NCI-H2107 (cell line): ENCODE measurements at places on chromosomes 5 and 9.
A peak's percentile ranks its signal among the peaks of the same experiment; 100 is the strongest.

DNA sequence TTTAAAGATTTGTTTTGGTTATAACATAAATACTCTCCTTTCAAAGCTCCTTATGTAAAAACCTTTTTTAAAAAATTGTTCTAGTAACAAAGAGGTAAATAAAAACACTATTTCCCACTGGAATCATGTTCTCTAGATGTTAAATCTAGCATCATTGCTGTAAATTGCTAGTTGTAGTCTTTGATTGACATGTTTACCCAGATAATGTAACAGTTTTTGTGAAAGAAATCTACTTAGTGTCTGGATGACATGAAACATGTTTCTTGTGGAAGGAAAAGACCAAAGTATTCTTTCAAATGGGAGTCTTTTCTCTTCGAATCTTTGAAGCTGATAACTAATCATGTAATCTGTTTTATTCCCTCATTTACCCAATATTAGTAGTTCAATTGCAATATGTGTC lies 1565.9 kb upstream of the WWC1 start:
- no peak for DNase-seq

DNA sequence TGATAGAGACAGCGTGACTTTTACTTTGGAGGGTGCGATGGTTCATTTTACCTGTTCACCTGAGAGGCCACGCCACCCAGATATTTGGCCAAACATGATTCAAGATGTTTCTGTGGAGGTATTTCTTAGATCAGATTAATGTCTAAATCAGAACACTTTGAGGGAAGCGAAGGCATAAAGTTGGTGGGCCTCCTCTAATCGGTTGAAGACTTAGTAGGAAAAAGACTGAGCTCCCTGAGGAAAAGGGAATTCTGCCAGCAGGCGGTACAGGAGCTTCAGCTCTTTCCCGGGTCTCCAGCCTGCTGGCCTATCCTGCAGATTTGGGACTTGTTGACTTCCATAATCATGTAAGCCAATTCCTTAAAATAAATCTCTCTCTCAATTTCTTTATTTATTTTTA lies 7.0 kb upstream of the LAMC3 start:
- DNase-seq, result no peak

DNA sequence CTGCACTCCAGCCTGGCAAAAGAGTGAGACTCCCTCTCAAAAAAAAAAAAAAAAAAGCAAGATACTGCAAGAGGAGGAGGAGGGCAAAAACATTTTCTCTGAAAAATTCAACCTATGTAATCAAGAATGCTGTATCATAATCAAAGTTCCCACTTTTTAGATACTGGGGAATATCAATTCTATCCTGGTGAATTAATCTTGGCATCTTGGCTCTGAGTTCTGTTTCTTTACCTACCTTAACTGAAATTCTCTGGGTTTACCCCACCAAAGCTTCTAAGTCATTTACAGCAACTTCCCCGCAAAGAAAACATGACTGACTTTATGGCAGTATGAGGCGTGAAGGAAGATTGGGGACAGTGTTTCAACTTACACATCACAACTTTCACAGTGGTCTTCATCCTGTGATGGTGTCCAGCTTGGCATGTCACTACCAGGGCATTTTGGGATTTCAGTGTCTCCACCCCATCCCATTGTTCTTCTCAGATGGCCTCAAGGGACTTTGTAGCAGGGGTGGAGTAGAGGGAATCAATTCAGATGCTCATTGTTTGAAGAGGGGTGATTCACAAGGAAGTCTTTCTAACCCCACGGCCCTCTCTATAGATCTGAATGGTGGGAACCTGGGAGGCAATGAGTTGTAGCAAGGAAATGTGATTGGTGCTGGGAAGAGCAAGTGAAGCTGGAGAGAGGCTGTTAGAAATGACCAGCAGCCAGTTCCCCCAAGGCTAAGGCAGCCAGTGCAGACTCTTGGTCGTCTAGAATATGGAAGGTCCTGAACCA lies 130.5 kb downstream of the SCAMP1 start:
- DNase-seq, result no peak

GRCh38 chr5:150573216-150573615 lies 65.3 kb downstream of the NDST1 start:
- no peak for DNase-seq

DNA sequence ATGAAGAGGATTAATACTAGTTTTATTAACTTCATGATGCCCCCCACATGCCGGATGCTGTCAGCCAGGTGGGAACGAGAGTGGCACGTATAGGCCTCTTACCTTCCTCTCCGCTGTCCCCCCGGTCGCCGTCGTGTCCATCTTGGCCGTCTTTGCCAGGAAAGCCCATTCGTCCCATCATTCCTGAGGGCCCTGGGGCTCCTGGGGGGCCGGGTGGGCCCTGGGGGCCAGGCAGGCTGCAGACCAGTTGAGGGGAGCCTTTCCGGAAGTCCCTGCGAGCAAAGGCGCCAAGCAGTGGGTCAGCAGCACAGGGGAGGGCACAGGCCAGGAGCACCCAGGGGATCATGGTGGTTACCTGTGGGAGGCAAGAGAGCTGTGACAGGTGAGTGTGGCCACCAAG lies 15.8 kb downstream of the C1QTNF2 start:
- DNase-seq, result no peak

DNA sequence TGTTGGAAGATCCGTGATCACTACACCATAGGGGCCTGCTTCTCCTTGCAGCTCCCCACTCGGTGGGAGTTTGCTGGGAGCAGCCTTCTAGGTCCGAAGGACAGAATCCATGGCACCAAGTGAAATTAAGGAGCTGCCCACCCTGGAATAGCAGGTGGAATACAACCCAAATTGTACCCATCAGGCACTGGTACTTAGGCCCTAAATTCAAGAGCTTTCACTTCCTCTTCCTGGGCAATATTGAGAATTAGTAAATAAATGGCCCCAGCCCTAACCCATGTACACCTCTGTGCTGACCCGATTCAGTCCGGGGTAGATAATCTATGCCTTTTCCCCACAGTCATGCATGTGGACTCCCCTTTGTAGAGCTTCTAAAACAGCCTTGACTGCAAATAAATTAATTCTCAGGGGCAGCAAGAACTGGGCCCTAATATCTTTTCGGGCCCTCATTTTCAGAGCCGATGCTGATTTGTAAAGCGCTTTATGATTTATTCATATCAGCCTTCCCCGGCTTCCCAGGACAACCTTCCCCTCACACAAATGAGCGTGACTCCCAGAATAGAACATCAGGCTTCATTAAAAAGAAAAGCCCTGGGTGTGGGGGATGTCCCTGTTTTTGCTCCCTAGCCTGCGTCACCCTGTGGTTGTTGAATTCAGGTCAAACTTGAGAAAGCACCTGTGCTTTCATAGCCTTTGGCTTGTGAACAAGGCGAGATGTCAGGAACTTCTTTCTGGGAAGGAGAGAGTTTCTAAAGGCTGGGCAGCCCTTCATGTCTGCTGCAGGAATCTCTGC lies 126.1 kb upstream of the TBC1D2 start:
- no peak for DNase-seq

- DNase-seq, result no peak
These were observed 100.7 kb upstream of the TRPC7 start for GRCh38 chr5:136466041-136466415.

- no peak for DNase-seq
These were observed 144.8 kb downstream of the ST8SIA4 start for GRCh38 chr5:100758306-100758705.

- no peak for DNase-seq
These were observed 101.7 kb downstream of the SNCAIP start for GRCh38 chr5:122413722-122414121.

DNA sequence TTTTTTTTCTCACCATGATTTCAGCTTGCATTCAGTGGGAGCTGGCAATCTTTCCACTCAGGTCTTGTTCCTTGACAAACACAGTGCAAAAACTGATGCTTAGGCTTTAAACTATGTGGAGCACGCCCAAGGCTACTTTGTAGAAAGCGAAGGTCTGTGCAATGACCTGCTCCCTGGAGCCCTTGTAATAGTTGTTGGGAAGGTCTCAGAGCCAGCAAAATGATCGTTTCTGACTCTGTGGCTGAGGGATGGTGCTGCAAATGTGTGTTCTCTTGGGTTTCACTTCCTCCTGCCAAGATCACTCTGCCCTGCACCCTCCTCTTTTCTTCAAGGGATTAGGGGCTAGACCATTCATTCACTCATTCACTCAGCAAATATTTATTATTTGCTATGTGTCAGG lies 249.7 kb upstream of the MAP3K1 start:
- no peak for DNase-seq

GRCh38 chr5:90472783-90473395 lies 1.7 kb downstream of the MBLAC2 start:
- DNase-seq, result no peak

DNA sequence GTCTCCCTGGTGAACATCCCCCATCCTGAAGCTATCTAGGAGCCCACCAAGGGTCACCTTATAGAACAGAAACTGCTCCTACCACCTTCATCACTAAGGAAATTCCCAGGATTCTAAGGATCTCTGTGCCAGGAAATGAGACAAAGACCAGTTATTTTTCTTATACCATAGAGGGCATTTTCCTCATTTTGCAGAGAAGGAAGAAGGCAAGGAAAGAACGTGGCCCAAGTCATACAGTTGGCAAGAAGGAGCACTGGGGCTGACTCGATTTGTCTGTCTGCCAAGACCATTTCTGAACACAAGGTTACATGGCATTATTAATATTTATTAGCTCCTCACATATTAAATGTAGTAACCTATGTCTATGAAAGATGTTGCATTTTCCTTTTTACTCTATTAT lies 49.6 kb upstream of the TNFSF15 start:
- no peak for DNase-seq

- no peak for DNase-seq
These were observed 131.3 kb downstream of the FRMD3 start for GRCh38 chr9:83406921-83407320.

DNA sequence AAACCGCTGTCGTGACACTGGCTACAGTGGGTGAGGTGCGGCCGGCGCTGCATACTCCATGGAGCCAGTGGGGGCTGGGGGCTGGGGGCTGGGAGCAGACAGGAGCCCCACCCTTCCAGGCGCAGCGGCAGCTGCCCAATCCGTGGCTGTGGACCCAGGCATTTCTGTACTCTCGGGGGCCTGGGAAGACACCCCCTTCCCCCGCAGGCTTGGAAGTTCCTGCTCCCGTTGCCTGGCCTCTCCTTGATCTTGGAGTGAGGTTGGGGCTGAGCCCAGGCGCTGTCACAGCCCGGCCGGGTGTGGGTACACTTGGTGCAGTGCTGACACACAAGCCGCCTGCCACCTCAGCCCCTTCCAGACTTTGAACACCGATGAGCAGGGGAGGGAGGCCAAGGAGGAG lies 27.7 kb upstream of the GGTA1 start:
- DNase-seq, result no peak

- DNase-seq, result no peak
These were observed 43.6 kb downstream of the SEMA5A start for GRCh38 chr5:9502050-9502834.

- no peak for DNase-seq
These were observed 18.0 kb downstream of the SH3PXD2B start for GRCh38 chr5:172436078-172436878.

DNA sequence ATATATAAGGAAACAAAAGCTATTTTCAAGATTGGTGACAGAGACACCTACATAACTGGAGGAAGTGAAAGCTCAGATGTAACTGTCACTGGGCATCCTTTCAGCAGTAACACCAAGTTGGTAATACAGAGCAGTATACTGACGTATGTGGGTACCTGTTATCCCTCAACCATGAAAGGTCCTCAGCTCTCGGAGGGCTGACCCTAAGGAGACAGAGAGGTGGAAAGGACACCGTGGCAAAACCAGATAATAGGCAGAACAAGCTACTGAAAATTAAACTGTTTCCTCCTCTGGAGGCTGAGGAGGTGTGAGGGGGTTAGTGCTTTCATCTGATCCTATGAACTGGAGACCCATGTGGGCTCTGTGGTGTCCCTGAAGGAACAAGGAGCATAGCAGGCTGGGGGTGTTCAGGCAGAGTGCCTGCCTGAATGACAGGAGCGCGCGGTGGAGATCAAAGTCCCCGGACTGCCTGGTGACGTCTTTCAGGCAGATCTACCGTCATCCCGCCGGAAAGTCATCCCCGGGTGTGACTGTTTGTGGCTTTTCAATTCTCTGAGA lies 130.2 kb upstream of the FSTL4 start:
- DNase-seq, result no peak

GRCh38 chr9:123943671-123944070 lies 13.7 kb upstream of the DENND1A start:
- no peak for DNase-seq

DNA sequence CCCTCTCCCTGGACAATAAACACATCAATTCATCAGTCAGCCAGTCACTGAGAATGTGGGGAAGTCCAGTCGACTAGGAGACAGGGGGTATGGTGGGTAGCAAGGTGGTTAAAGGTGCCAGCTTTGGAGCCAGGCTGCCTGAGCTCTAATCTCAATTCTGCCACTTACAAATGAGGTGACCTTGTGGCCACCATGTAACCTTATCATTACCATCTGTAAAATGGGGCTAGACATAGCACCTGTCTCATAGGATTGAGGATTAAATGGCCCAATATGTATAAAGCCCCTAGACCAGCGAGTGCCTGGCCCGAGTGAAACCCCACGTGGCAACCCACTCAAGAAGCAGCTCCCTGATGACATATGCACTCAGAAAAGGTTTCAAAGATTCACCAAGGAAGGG lies 73.3 kb upstream of the TBC1D2 start:
- DNase-seq, result no peak

DNA sequence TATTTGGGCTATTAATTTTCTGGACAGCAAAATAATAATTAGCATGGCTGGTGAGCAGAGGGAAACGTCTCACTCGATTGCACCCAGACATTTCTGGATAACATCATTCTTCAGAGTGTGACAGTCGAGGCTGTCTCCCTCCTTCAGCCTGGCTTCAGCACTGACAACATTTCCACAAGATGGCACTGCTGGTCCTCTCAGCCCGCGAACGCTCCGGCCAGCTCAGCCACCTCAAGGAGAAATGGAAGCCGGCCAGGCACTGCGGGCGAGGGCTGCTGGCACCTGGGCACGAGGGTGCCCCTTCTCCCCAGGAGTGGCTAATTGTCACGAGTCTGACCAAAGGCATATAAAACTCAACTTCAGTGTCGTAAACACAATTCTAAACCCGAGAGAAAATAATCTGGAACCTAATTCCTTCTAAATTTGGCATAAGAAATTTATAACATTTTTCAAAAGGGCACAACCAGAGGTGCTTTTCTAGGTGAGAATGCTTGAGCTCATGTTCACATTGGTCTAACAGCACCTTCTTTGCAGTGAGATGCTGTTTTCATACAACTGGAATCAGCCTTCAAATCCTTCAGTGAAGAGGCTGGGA lies 65.9 kb downstream of the DAP start:
- DNase-seq, result peak; percentile 25

DNA sequence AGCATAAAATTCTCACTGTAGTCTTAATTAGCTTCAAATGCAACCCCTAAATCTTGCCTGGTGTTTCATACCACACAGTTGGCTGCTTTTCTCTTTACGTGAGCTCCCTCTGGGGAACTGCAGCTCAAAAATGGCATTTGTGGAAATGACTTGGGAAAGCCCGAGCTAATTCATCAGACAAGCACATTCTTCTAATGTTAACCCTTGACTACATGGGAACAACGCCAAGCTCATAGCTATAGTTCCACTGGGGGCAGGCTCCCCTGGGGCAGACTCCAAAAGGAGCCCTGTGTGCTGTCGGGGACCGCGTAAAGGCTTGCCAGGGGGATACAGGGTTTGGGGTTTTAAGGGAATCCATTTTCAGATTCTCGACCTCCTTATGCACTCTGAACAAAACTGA lies 301.4 kb upstream of the DAP start:
- no peak for DNase-seq
